Uterine smooth muscle cell (primary cell): ENCODE measurements at places on chromosomes 11 and 22. TPM values are rescaled to one million over a fixed set of nuclear protein-coding genes. Genes with fewer than 3 reads are reported as not detected.

HEPN1 gene
- total RNA-seq = not detected in 2 replicates

CFAP300 gene
- total RNA-seq = 5.9 and 7.9 TPM in 2 replicates

OR51E1 gene
- total RNA-seq = not detected in 2 replicates

CLTCL1 gene
- total RNA-seq = 9.5 and 12.2 TPM in 2 replicates

C11orf86 gene
- not detected in 2 replicates for total RNA-seq

CDC42EP2 gene
- total RNA-seq = 13.3 and 17.2 TPM in 2 replicates
